ENCODE measurements at places on chromosomes 5 and 9.

- no peak for DNase-seq
Observed at GRCh38 chr5:1814183-1815020, 13.2 kb downstream of the NDUFS6 start.

- no peak for DNase-seq
Observed at GRCh38 chr9:37747271-37747753, 6.3 kb upstream of the TRMT10B start.

- no peak for DNase-seq
Observed at GRCh38 chr9:131942146-131942720, 137.4 kb downstream of the MED27 start.

DNA sequence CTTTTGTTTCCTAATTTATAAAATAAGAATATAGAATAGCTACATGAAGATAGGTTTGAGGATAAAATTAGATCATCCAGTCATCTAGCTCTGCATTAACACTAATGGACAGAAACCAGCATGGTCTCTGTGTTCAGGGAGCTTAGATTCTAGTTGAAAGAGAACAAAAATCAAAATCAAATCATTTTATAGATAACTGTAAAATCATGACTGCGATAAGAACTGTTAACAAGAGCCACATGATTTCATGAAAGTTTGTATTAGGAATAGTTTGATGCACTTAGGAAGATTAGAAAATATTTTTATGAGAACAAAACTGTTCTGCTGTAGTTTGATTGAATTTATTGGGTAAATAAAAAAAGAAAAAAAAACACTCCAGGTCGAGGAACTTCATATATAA, 1074.7 kb downstream of the MAT2B start:
- no peak for DNase-seq

- DNase-seq, result no peak
Observed at GRCh38 chr5:58241389-58241788, 218.5 kb downstream of the PLK2 start.

DNA sequence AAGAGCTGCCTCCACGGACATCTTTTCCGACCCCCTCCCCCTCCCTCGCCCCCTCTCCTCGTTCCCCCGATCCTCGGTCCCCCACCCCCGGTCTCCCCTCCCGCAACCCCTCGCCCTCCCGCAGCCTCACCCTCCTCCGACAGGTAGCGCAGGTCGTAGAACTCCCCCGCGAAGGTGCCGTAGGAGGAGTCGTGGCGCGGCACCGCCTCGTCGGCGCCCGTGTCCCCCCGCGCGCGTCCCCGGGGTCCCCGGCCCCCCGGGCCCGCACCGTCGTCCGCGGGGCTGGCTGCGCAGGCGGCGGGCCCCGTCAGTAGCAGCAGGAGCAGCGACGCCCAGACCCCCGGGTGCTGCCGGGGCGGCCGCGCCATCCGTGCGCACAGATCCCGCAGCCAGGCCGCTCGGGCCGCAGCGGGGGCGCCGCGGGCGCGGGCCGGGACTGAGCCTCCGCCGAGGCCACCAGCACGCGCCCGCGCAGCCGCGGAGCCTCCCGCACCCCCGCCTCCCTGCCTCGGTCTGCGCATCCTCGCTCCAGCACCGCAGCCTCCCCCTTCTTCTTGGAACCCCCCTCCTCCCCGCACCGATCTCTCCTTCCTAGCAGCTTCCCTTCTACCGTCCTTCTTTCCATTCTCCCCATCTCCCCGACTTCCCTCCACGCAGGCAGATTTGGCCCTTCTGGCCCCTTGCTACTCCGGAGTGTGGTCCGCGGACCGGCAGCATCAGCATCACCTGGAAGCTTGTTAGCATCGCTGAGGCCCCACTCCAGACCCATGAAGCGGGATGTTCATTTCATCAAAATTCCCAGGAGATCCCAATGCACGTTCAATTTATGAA, at the start of gene FRRS1L:
Gene FRRS1L (minus strand): TSS at position 479 of the 831 bp plus-strand sequence. CDS start 111 bp downstream, at position 368.
- DNase-seq, result no peak

- no peak for DNase-seq
Observed at GRCh38 chr5:175380701-175381100, 63.3 kb downstream of the DRD1 start.

GRCh38 chr9:74499770-74500583, 2.8 kb downstream of the RORB start:
- no peak for DNase-seq

DNA sequence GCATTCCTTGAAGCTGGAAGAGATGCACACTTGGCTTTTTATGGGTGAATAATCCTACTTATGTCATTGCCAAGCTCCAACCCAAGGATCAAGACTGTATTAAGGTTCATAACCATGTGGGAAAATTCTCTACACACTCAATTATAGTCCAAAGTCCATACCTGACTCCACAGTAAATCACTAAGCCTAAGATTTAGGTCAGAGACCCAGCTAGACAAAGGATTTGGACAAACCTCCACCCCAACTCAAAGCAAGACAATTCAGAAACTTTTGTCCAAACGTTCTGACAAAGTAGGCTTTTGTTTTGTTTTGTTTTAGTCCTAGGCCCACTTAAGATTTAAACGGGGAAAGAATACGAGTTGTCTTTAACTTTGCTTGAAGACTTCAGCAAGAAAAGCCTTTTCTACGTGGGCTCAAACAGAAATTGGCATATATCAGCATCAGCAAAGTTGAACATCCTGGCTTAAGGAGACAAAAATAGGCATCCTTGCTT, 1.7 kb downstream of the MEGF9 start:
- no peak for DNase-seq

GRCh38 chr5:120314191-120314590, 149.9 kb upstream of the PRR16 start:
- DNase-seq, result no peak

GRCh38 chr5:17154211-17154996, 63.0 kb upstream of the BASP1 start:
- no peak for DNase-seq

- DNase-seq, result no peak
Observed at GRCh38 chr5:52922384-52922783, 66.8 kb upstream of the ITGA2 start.

DNA sequence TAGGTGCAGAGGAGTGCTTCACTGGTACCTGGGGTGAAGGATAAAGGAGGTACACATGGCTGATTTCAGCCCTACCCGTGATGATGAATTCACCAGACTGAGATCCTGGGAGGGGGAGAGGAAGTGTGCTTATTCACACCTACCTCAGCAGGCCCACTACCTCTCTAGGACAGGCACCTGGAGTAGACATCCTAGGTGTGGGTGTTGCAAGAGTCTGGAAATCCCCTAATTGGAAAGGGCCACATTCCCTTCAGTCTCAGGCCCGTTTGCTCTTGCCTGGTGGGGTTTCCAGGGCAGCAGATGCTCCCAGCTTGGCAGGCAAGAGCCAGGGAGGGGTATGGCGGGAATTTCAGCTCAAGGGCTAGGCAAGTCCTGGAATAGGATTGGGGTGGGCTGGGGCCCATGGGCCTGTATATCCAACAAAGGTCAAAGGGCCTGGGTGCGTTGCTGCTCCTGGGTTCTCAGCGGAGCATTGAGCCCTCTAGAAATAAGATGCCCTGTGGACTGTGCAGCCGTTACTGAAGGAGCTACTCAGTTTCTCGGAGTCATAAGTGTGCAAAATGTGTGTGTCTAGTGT, 5.8 kb upstream of the CCL21 start:
- no peak for DNase-seq

DNA sequence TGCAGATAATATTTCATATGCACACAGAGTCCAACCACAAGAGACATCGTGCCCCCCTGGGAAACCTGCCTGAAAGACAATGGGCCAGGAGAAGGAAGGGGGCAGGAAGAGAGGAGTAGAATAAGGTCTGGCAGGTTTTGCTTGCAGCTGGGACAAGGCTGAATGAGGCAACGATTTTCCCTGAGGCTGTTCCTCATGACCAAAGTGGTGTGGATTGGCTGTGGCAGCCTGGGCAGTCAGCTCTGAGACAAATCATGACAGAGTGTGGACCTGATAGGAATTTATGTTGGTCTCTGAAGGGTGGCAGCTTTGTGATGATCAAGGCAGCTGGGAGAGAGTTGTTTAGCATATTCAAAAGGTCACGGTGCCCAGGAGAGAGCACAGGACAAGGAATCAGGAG, 119.3 kb downstream of the NMUR2 start:
- no peak for DNase-seq

GRCh38 chr5:167514461-167514860, 777.0 kb upstream of the WWC1 start:
- DNase-seq, result no peak

DNA sequence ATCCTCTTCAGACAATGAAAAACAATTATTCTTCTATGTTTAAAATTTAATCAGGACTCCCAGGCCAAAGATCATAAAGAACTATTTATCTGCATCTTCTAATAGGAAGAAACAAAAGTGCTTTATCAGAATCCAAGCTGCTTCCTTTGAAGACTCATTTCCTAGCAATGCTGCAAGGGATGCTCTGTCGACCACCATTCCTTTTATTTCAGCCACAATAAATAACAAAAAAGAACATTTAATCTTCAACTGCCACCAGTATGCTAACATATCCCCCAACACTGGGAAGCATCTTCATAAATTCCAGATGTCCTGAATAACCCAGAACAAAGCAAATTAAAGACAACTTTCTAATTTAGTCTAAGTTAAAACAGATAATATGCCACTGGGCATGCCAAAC, 68.7 kb downstream of the PKD2L2 start:
- DNase-seq, result no peak

DNA sequence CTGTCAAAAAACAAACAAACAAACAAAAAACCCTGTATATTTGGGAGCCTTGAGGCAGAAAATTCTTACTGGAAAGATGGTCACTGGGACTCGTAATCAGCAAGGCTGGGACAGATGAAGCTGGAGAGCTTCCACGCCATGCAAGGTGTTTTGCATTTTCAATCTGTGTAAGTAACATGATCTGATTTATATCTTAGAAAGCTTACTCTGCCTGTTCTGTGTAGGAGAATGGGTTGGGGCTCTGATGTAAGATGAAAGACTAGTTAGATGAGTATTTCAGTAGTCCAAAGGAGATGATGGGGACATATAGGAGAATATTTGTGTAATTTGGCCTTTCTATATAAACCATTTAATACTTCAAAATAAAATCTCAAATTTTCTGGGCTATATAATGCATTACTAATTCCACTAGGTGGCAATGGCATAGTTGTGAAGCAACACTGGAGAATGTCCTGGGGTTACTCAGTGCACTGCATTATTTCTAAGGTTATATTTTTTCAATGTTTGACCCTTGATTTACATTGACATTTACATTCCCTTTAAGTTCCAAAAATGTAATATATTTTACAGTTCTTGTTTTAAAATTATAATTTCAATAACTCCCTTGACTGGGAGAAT, 21.9 kb upstream of the FSD1L start:
- no peak for DNase-seq

DNA sequence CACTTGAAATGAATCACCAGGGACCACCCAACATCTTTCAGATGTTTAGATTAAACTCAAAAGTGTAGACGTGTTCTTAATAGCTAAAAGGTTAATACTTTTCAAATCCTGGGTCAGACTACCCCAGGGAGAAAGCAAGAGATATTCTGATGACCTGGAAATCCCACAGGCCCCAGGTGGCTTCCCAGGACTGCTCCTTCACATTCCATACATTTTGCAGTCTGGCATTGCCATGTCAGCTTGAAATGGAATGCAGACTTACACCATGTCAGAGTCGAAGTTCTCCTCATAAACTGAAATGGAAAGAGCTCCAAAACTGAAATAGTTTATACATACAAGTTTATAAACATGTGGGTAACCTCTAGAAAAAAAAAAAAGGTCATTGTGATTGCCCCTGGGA, 61.5 kb downstream of the TMEM167A start:
- DNase-seq, result no peak

GRCh38 chr5:82470185-82470994, 192.2 kb upstream of the RPS23 start:
- DNase-seq, result no peak

DNA sequence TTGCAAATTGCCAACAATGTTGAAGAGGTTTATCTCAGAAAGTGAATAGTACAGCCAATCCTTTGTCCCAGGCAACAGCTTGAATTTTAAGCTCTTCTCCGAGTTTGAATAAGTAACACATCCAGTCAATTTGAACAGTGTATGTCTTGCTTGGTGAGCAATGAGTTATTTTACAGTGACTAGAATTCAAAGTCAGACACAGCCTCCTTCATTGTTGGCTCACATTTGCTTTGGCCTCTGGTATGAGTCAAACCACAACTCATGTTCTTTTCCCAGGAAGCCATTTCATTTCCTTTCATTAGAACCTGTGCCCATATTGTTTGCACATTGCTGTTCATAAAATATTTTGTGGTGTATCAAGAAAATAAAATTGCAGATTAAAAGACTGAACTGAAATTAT, 622.0 kb upstream of the DAB2 start:
- no peak for DNase-seq

- DNase-seq, result no peak
Observed at GRCh38 chr5:117872798-117873368, 1115.5 kb downstream of the DTWD2 start.

DNA sequence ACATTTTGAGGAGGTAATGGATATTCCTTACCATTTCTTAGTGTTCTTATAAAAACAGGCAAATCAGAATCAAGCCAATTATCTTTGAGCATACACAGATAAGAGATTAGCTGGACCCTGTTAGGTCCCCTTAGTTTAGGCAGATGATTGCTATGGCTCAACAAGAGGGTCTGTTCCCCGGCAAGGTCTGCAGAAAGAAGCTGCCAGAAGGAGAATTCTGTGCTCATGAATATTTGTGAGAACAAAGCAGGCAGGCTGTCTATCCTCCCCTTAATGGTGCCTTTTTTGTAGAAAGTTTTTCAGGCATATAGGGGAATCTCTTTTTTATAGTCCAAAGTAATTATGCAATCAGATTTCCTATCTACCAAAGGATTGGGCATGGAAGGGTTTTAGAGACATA, 27.5 kb downstream of the CAVIN4 start:
- no peak for DNase-seq

DNA sequence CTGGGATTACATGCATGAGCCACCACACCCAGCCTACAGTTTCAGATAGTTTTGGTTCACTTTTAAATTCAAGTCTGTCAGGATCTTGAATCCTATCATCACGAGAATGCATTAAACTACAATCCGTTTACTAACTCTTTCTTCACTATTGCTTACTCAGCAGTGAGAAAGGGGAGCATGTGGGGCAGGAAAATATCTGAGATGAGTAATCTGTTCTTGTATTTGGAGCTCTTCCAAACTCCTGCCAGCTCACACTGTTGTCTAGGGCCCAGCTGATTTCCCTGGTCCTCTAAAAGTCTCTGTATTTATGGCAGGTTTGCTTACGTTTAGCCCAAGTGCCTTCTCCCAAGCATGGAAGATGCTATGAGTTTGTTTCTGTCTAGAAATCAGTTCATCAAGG, 152.2 kb downstream of the FGF18 start:
- DNase-seq, result no peak

- no peak for DNase-seq
Observed at GRCh38 chr9:116002181-116002580, 151.4 kb upstream of the PAPPA start.

GRCh38 chr5:56048124-56048523, 53.4 kb upstream of the IL6ST start:
- DNase-seq, result no peak

- no peak for DNase-seq
Observed at GRCh38 chr5:118551031-118551430, 437.3 kb downstream of the DTWD2 start.

DNA sequence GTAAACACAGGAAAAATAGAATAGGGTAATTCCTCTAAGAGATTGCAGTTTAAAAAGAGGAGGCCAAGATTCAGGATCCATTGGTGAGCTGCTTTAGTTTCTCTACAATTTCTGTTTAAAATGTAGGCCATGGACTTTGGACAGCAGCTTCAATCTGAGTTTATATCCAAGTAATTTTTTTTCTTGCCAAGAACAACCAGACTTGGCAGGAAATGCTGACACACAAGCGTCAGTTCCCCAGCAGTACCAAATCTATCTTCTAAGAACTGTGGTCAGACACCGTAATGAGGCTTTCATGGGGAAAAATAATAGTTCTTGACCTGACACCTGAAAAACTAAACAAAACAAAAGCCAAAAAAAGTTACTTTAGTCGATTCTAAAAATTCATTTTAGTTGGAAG, 528.8 kb downstream of the CSNK1G3 start:
- DNase-seq, result no peak

All from T-helper 22 cell (primary cell).